ENCODE measurements at places on chromosomes 2 and 18.

DNA sequence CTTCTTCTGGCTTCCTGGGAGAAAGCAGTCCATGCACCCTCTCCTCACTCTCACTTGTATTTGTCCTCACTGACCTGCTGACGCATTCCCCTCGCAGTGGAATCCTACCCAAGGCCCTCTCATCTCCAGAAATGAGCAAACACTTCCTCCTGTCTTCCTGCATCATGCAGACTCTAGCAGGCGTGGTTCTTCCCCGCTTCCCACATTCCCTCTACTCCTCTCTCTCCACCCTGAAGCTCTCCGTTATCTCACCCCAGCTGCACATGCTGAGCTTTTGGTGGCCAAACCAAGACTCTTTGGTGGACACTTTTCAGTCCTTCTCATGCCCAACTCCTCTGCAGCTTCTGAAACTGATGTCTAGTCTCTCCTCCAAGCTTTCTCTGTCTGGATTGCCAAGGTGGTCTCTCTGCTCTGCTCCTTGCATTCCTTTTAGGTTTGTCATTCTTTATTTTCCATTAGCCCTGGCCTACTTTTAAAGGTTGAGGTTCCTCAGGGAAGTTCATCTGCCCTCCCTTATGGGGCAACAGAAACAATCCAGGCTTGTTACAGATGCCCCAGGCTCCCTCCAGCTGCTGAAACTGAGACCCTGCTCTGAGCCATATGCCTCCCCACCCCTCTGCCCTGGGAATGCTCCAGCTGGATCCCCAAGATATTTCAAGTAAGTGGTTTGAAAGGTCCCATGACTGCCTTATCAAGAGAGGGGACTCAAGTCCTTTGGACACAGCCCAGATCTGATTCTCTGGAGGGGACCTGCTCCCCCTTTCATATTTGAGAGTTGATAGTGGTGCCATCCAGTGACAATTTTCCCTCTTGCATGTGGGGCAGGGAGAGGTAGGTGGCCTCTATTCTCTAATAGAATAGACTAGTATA, 835 bp upstream of the IL18RAP start:
- ATAC-seq = no peak

GRCh38 chr2:17583646-17584045, 43.1 kb downstream of the VSNL1 start:
- no peak for ATAC-seq

DNA sequence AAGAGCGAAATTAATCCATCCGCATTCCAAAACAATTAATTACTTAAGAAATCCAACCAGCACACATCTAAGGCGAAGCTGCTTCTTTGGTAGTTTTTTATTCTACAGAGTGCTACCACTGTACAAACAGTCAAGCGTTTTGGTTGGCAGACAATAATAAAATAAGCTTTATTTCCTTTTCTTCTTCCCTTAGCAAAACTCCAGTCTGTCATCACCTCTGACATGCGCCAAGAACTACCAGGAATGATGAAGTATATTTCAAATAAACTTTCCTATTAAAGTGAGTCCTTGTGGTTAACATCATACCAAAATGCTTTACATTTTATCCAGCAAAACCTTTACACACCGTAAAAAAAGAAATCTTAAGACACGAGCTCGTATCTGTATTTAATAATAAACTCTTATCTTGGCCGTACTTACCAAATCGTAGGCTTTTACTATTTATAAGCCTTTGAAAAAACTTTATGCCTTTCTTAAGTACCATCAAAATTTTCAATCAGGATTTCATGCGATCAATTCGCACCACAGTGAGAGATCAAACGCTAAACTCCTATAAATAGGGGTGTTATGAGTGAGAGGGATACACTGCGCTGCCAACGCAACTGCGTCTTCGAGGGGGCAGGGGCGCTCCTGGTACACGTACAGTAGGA, 1.3 kb downstream of the ATL2 start:
- ATAC-seq = no peak

GRCh38 chr2:199308567-199308966, 149.2 kb downstream of the SATB2 start:
- peak; percentile 22 for ATAC-seq

- peak; percentile 50 for ATAC-seq
Measured at GRCh38 chr18:12066910-12067511, 26.6 kb upstream of the ANKRD62 start.

DNA sequence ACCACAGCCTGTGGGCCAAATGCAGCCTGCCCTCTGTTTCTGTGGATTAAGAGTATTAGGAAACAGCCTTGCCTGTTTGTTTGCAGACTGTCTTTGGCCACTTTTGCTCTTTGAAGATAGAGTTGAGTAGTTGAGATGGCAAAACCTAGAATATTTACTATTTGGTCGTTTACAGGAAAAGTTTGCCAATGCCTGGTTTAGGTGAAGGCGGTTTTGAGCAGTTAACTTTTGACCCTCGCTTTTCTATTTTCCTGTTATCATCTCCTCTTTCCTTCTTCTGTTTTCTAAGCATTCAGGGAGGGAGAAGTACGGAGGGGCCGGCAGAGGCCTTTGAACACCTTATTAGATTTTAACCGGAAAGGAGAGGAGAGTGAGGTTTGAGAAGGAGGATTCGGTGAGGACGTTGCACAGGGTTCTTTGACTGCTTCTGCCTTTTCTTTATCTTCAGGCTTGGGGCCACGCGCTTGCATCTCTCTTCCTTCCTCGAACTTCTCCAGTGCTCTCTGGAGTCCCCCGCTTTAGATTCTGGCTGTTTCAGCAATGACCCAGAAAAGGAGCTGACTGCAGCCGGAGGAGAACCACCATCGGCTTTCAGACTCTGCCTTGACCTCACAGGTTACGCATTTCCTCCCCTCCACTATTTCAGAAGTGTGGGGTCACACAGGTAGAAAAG, 39.2 kb downstream of the IL1R2 start:
- no peak for ATAC-seq

GRCh38 chr2:221851531-221852045, 279.5 kb upstream of the EPHA4 start:
- ATAC-seq = no peak

DNA sequence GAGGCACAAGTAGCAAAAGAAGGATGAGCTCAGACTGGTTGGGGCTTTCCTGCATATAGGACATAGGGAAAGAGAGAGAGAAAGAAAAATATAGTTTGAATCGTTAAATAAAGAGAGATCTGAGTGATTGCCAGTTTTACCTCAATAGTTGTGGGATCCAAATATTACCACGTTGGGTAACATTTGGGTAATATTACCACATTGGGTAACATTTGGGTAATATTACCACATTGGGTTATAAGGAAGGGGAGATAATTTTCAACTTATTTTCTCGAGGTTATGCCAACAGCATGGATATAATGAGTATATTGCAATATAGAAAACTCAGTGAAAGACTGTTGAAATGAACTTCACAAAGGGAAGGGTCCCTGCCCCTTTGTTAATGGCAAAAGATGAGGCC, 20.7 kb downstream of the SP140 start:
- ATAC-seq = no peak

GRCh38 chr2:37636381-37637066, 34.9 kb downstream of the CDC42EP3 start:
- no peak for ATAC-seq

- ATAC-seq = no peak
Measured at GRCh38 chr2:216572582-216573578, 60.3 kb upstream of the IGFBP2 start.

DNA sequence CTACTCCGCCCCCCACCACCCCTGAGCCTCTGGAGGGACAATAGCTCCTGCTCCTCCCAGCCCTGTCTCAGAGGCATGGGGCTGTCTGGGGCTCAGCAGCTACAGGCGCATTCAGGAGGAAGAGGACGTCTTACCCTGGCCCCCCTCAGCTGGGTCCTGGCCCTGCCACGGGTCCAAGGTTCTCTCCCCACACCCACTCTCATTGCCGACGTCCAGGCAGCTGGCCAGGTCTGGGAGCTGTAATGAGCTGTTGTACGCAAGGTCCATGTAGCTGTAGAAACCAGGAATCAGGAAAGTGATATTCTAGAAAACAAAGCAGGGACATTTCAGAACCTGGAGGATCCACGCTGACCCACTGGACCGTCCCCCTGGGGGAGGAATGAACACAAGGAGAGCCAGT, 13.5 kb downstream of the PASK start:
- ATAC-seq = no peak
